ENCODE measurements at places on chromosomes 16 and 17. TPM values are rescaled to one million over a fixed set of nuclear protein-coding genes. Genes with fewer than 3 reads are reported as not detected.

DNA sequence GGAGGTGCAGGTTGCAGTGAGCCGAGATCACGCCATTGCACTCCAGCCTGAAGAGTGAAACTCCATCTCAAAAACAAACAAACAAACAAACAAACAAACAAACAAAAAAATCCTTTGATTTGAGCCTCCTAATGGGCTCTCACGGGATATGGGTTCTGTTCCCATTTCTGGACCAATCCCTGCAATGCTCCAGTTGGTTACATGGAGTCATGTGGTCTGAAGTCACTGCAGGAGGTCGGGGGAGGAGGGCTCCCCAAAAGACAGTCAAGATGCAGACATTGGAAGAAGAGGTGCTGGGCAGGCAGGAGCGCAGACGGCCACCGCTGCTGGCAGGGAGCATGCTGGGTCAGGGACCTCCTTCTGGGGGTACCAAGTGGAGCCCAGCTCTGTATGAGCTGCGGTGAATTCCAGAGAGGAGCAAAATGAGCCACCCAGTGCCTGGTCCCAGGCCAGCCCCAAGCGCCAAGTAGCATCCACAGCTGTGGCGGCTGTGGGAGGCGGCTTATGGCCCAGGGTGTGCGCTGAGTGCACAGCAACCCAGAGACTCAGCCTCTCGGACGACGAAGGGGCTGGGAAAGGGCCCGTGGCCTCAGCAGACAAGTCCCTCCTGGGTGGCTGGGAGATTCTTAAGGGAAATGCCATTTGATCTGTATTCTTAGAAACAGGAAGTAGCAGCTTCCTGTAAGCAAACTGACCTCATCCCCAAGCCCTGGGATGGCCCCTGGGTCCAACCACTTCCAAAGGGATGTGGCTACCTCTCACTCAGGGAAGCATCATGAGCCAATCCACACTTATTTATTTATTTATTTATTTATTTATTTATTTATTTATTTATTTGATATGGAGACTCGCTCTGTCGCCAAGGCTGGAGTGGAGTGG, 19.6 kb upstream of the ATP2A3 start:
- no peak for DNase-seq

DNA sequence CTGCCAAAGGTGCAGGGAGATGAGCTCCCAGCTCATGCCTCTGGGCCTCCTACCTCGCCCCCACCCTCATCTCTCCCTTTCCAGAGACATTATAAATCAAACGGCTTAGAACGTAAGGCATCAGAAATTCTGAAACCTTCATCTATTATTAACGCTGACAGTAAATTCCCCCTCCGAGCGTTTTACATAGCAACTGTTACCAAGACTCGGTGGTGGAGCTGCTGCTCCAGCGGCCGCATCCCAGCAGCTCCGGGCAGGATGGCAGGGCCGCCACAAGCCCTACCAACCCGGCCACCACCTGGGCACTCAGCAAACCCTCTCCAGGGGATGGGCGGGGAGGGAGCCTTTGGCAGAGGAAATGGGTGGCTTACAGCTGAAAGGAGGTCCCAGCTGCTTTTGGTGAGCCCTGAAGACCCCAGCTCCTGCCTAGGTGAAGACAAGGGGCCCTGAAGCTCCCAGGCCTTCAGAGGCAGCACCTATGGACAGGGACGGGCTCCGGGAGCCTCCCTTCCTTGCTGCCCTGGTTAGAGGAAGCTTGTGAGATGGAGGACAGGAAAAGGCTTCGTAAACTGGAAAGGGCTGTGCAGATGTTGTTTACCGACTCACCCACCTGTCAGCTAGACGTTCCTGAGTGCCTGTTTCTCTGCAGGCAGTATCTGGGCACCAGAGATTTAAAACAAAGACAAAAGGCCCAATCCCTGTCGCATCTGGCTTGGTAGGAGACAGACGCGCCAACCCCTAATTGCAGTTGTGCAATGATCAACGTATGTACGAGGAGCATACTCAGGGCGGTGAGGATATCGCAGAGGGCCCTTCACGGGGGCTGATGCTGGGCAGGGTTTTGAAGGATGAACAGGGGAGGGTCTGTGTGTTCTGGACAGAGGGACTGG, 76.9 kb downstream of the RAI1 start:
- DNase-seq, result peak; percentile 86

GRCh38 chr16:74862743-74863244, 88.2 kb upstream of the FA2H start:
- peak; percentile 69 for DNase-seq

- no peak for DNase-seq
Measured at GRCh38 chr17:8859027-8859803, 8.3 kb downstream of the PIK3R6 start.

DNA sequence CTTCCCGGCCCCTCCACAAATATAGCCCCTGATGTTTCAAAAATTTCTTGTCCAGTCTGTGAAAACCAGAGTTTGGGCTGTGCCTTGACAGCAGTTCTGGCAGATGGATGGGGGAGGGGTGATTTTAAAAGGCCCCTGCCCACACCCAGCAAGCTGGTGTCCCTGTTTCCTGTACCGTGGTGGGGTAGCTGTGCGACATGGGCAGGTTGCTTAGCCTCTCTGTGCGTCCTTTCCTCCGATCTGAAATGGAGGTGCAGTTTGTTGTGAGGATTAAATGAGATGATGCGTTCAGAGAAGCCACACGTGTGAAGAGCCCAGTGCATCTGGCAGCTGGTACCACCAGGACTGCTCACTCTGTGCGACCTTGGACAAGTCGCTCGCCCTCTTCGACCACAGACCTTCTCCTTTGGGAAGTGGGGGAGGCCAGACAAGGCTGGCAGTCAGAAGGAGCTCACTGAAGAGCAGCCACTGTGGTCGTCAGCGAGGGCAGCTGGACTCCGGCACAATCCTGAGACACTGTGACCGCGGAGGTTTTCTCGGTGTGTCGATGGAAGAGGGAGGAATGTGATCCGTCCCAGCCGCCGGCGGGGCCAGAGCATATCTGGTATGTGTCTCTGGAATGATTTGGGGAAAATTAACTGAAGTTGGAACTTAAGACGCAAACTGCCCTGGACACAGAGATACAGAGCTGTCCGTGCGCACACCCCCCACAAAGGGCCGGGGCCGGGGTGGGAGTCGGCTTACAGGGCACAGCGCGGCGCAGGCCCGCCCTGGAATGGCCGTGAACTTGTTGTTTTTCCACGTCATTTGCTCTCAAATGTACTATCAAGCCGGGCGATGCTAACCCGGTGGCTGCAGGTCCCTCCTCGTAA, 721 bp upstream of the WFIKKN2 start:
- DNase-seq, result no peak

GRCh38 chr17:45844695-45845375, at the start of gene SPPL2C:
Gene SPPL2C (plus strand): TSS chr17:45844881. CDS start chr17:45844907, 26 bp downstream.
- no peak for DNase-seq

- DNase-seq, result no peak
Measured at GRCh38 chr17:48630009-48630924, 4.1 kb upstream of the HOXB9 start.

GRCh38 chr16:2498531-2499253, 15.1 kb upstream of the ATP6V0C start:
- no peak for DNase-seq

DNA sequence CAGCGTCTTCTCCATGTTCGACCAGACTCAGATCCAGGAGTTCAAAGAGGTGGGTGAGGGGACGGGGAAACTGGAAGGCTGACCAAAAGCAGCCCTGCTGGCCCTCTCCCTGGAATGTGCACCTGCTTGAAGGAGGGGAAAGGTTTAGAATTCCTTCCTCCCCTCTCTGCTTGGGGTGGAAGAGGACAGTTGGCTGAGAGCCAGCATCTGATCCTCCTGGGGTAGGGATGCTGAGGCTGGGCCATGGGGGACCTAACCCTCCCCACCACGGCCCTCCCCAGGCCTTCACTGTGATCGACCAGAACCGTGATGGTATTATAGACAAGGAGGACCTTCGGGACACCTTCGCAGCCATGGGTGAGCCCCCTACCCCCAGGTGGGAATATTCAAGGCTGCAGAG, 1.3 kb downstream of the MYL11 start:
- no peak for DNase-seq

- DNase-seq, result no peak
Measured at GRCh38 chr16:27803775-27804549, 254.0 kb downstream of the KATNIP start.

DNA sequence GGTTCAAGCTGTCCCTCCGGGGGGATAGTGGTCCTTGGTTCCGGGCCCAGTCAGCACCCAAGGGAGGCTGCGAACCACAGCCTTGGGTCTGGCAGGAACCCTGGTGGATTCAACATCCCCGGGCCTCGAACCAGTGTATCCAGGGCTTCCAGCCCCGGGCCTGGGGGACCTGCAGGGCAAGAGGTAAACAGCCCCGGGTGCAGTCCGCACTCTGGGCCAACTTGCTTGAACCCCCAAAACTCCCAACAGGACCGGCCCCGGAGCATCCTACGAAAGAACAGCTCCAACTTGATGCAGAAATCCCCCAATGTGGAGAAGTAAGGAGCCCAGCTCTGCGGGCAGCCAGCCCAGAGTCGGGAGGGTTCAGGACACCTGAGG, 1.5 kb upstream of the NEURL4 start:
- no peak for DNase-seq

DNA sequence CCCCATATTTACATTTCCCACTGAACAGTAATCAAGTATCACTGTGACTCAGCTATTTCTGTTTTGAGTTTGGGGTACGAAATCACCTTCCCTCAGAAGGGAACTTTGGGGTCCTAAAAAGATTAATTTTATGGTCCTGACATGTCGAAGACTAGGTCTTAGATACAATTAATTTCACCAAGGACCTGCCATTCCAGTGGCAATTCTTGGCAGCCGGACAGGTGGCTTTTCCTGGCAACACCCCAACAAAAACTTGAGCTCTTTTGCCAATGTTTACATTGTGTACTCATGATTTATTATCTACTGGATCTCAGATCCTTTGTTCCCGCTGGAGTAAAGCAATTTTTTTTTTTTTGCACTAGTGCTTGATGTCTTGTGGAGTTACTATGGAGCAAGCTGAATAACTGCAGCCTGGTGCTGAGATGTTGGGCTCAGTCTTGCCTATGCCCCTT, 14.4 kb downstream of the SLFN5 start:
- DNase-seq, result no peak

- no peak for DNase-seq
Measured at GRCh38 chr17:27240086-27240801, 53.7 kb upstream of the WSB1 start.

GRCh38 chr17:48373130-48373830, 56.7 kb downstream of the SKAP1 start:
- no peak for DNase-seq

GRCh38 chr16:10312784-10313724, 72.8 kb upstream of the ATF7IP2 start:
- DNase-seq, result peak; percentile 81

DNA sequence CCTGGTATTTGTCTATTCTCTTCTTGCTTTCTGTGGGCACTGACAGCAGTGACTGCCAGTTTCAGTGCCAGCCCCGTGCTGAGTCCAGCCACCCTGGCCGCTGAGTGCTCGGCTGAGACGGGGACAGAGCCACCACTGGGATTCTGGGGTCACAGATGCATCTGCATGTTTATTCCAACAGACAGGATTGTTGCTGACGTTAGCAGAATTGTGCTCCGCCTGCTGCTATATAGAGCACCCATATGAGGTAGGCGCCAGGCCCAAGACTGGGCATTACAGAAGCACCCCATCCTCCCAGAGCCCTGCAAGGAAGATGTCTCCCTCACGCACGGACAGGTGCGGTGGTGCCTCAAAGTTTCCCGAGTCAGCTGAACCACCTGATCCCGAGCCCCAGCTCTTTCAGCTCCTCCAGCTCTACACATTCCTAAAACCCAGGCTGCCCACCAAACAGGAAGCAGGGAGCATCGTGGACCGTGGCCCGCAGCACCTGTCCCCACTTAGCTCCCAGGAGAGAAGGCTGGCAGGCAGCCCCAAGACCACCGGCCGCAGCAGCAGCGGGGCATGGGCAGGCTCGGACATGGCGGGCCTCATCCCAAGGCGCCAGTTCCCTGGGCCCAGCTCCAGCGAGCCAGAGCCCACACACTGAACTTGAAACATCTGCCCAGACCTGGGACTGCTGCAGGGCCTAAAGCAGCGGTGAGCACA, 44.9 kb upstream of the RASD1 start:
- DNase-seq, result no peak

GRCh38 chr17:7046127-7046724, 2.3 kb upstream of the SLC16A11 start:
- no peak for DNase-seq

GRCh38 chr16:31181102-31181830, 1.3 kb downstream of the FUS start:
- peak; percentile 48 for DNase-seq

DNA sequence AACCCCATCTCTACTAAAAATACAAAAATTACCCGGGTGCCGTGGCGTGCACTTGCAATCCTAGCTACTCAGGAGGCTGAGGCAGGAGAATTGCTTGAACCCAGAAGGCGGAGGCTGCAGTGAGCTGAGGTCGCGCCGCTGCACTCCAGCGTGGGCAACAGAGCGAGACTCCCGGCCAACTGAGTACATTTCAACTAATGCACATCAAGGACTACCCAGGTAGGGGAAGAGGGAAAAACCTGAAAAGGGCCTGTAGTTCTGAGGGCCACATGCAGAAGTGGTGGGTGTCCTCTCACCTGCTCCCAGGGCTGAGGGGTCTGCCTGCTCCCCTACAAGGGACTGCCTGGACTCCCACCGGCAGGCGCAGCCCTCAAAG, 584 bp upstream of the SLC16A5 start:
- no peak for DNase-seq

DNA sequence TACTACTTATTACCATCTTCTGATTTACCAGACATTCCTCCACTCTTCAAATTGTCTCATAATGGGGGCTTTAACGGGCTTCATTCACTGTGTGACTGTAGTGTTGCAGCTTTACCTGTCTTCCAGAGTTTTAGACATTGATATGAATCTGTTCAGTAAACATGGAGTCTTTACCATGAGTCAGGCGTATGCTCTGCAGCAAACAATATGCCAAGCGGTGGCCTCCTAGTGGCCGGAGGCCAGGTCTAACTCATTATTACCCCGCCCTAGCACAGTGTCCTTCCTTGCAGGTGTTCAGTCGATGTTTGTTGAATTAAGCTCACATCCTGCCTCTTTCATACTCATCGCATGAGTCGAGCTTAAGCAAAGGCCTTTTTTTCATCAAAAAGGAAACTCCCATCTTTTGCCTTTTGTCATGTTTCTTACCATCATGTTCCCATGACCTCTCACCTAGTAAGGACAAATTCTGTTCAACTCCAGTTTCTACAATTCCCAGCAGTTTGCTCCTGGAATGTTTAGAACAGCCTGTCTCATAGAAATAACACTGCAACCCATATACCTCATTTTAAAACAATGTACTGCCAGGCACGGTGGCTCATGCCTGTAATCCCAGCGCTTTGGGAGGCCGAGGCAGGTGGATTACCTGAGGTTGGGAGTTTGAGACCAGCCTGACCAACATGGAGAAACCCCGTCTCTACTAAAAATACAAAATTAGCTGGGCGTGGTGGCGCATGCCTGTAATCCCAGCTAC, 39.4 kb downstream of the TUBD1 start:
- DNase-seq, result peak; percentile 95

CCL16 gene
- not detected for total RNA-seq

DNAAF1 gene
- 0.34 TPM for total RNA-seq

MYH11 gene
- 33.8 TPM for total RNA-seq

KRT17 gene
- 0.70 TPM for total RNA-seq

IL21R gene
- 47.0 TPM for total RNA-seq

DLG4 gene
- 30.2 TPM for total RNA-seq

MT1G gene
- total RNA-seq, result not detected

Data from OCI-LY7 (cell line).